ENCODE measurements at places on chromosomes 16 and 17.

DNA sequence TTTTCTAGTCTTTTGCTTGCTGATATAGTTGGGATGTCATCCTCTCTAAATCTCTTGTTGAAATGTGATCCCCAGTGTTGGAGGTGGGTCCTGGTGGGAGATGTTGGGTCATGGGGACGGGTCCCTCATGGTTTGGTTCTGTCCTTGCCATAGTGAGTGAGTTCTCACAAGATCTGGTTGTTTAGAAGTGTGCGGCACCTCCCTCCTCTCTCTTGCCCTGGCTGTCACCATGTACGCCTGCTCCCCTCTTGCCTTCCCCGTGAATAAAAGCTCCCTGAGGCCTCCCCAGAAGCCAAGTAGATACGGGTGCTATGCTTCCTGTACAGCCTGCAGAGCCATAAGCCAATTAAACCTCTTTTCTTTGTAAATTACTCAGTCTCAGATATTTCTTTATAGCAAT, 15.2 kb downstream of the IL4R start:
- DNase-seq, result no peak

GRCh38 chr16:56615353-56615752, 7.0 kb downstream of the MT2A start:
- DNase-seq, result no peak

- no peak for DNase-seq
Measured at GRCh38 chr16:20611350-20611902, 35.3 kb upstream of the ACSM2B start.

GRCh38 chr17:9125722-9126121, 104.4 kb downstream of the NTN1 start:
- DNase-seq, result no peak

- no peak for DNase-seq
Measured at GRCh38 chr17:21152731-21153130, 26.0 kb downstream of the DHRS7B start.

DNA sequence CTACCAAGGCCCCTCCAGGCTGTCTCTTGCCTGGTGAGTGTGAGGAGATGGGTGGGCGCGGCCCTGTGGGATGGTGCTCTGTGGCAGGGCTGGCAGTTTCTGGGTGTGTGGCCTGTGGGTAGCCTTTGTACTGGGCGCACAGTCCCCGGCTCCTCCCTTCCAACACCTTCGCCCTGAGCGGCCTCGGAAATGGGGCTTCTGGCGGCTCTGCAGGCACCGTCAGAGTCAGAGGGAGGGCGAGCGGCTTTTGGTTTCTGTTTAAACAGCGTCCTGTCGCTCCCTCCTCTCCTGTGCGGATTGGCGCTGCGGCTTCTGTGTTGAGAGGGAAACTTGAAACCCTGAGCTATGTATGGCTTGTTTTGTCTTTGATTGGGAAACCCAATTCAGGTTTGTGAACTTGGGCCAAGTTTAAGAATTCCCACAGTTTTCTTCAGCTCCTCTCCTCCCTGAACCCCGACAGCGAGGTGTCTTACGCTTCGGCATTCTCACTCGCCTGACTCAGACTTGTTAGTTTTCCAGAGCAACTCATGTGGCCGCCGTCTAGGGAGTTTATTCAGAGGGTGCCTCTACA, 8.3 kb upstream of the ZNF750 start:
- no peak for DNase-seq

- no peak for DNase-seq
Measured at GRCh38 chr17:75075597-75076336, 12.0 kb upstream of the SLC16A5 start.

DNA sequence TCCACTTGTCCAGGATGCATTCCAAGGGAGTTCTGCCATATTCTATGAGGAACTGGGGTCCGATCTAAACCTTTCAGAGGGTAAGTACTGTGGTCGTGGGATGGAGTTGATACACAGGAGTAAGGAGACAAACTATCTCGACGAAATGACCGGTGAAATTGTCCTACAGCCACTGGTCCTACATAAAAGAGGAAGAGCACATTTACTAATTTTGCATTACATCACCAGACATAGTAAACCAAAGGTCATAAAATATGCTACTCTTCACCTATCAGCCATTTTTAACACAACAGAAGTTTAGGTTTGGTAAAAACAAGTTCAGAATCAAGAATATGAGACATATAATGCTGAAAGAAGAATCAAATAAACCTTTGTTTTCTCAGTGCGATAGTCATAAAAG, 8.1 kb downstream of the HSF5 start:
- no peak for DNase-seq

DNA sequence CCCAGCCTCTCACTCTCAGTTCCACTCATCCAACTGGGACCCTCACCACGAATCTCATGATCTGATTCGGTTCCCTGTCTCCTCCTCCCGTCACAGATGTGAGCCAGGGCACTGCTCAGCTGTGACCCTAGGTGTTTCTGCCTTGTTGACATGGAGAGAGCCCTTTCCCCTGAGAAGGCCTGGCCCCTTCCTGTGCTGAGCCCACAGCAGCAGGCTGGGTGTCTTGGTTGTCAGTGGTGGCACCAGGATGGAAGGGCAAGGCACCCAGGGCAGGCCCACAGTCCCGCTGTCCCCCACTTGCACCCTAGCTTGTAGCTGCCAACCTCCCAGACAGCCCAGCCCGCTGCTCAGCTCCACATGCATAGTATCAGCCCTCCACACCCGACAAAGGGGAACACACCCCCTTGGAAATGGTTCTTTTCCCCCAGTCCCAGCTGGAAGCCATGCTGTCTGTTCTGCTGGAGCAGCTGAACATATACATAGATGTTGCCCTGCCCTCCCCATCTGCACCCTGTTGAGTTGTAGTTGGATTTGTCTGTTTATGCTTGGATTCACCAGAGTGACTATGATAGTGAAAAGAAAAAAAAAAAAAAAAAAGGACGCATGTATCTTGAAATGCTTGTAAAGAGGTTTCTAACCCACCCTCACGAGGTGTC, 26.6 kb downstream of the STH start:
- DNase-seq, result no peak

- DNase-seq, result no peak
Measured at GRCh38 chr16:75617121-75617520, 6.0 kb downstream of the ADAT1 start.

DNA sequence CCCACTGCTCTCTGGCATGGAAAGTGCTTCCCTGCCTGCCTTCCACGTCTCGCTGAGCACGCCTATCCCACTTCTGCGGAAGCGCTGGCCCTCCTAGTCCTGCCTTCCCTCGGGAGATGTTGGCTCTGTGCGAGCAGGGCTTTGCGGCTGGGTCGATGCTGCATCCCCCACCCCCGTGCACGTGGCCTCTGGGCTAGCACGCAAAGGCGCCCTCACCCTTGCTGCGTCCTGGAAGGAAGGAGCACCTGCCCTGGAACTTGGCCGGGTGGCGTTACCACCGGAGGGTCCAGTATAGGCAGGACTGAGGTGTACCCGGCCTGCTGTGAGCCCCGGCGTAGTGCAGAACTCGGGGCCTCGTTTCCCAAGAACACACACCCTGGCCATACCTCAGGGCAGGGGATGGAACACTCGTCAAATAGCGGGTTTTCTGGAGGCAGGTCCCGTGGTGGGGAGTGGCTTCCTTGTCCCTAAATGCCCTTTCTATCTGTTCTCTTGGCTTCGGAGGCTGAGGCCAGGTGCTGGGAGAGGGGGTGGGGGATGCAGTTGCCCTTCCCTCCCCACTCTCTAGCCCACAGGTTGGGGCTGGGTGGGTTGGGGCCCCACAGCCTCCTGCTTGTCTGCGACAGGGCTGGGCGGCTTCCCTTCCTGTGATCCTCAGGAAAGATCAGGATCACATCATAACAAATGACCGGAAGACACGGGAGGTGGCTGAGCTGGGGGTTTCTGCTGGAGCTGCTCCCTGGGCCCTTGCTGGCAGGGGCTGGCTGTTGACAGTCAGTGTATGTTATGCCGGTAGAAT, 17.4 kb downstream of the BAIAP2 start:
- DNase-seq, result no peak

DNA sequence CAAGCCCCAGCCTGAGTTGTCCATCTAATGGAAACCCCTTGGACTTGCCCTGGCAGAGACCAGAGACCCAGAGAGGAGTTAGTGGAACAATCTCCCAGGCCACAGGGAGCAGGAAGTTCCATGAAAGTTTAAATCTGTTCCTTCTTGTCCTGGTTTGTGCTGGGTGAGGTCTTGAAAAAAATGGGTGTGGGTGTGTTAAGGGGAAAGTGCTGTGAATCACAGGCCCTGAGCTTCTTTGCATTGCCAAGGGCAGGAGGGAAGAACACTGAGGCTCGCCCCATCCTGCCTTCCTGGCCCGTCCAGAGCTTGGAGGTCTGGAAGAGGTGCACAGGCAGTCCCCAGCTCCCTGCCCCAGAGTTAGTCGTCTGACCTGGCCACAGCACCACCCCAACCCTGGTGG, 2.3 kb downstream of the ADORA2B start:
- DNase-seq, result no peak

- DNase-seq, result no peak
Measured at GRCh38 chr16:24758373-24758772, 28.9 kb downstream of the TNRC6A start.

DNA sequence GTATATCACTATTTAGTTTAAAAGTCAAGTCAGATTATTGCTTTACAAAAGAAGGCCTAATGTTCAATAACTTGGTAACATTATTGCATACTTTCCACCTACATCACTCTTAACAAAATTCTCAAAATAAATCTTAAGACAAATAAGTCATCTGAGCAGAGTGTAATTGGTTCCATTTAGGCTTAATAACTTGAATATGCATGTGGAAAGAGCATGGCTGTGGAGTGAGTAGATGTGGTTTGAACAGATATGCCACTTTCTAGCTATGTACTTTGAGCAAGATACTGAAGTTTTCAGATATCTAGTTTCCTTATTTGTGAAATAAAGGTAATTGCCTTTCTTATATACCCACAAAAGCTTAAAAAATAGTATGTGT, 6.7 kb upstream of the EVI2A start:
- DNase-seq, result no peak

GRCh38 chr17:44005527-44006271, 1.3 kb downstream of the NAGS start:
- peak; percentile 20 for DNase-seq

GRCh38 chr16:19005561-19006445, 22.1 kb downstream of the TMC7 start:
- no peak for DNase-seq

DNA sequence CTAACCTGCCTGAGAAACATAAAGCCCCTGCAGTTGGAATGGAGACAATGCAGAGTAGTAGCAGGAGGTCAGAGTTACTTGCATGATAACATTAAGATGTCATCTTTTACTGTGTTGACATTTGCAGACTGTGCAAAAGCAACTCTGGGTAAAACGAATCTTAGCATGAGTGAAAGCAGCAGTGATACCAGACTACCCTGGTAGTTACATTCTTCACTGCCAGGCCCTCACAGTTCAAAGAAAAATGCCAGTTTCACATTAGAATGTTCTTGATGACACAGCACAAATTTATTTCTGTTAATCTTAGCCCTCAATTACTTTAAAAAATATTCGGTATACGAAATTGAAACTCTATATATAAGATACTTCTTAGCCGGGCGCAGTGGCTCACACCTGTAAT, 12.2 kb downstream of the MPHOSPH6 start:
- no peak for DNase-seq

DNA sequence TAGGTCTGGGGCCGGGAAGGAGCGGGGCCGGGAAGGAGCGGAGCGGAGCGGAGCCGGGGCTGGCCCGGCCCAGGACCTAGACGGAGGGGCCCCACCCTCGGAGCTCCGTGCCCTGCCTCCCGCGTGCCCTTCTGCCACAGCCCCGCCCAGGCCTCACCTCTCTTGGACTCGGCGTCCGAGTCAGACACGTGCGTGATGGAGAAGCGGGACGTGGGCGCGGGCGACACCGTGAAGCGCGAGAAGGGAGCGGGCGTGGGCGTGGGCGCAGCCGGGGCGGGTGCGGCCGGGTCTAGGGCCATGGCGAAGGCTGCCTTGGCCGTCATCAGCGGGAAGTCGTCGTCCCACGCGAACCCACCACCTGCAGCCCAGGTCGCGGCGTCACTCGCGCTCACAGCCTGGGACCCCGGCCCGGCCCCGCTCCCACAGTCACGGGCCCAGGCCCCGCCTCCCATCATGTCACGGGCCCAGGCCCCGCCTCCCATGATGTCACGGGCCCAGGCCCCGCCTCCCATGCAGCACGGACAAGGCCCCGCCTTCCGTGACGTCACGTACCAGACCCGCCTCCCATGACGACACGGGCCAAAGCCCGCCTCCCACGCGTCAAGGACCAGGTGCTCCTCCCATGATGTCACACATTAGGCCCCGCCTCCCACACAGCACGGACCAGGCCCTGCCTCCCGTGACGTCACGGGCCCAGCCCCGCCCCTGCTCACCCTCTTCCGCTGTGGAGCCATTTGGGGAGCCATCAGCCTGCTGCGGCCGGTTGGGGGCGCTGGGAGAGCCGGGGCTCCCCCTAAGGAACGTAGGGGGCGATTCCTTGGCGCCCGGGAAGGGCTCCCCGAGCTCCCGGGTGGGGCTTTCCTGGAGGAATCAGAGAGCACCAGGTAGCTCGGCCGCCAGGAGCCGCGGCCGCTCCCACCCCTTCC, 45.8 kb upstream of the PVALEF start:
- peak; percentile 72 for DNase-seq

Measured in effector CD4-positive, alpha-beta T cell (primary cell).